Right cardiac atrium (tissue), 5 donors: ENCODE measurements at places on chromosomes 2 and 18. TPM values are rescaled to one million over a fixed set of nuclear protein-coding genes. Genes with fewer than 3 reads are reported as not detected.

DNA sequence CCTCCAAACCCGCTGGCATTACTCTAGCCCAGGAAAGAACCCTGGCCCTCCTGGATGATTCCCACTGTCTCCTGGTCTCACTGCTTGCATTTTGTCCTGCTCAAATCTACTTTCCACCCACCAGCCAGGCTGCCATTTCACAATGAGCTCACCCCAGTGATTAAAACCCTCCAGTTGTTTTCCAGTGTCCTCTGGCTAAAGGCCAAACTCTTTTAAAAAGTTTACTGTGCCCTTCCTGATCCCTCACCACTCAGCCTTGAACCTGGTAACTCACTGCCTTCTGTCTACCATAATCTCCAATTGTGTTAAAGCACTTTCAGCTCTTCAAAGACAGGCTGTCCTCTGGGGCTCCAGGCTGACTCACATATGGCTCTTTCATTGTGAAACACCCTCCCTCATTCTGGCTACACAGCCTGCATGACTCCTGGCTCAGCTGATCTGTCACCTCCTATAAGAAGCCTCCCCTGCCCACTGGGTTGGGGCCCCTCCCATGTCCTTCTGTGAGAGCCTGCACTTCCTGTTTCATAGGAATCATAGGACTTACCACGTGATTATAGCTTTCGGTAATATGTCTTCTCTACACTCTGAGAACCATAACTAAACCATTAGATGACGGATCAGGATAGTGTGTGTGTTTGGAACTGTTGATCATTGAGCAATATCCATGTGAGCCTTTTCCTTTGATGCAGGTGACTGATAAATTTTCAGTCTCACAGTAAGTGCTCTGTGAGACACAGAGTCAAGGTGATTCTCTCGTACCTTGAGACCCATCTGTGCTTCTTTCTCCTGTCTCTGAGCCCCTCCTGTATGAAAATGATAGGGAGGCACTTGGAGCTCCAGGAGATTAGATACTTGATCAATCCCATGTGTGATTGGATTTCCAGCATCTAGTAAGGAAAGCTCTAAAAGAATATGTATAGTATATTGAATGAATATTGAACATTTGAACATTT lies 590.8 kb upstream of the ID2 start:
- DNase-seq = peak; percentile 83

GRCh38 chr2:205372141-205372540 lies 310.2 kb upstream of the NRP2 start:
- no peak for DNase-seq

- no peak for DNase-seq
Measured at GRCh38 chr2:99261242-99261641, 5.8 kb upstream of the LYG2 start.

DNA sequence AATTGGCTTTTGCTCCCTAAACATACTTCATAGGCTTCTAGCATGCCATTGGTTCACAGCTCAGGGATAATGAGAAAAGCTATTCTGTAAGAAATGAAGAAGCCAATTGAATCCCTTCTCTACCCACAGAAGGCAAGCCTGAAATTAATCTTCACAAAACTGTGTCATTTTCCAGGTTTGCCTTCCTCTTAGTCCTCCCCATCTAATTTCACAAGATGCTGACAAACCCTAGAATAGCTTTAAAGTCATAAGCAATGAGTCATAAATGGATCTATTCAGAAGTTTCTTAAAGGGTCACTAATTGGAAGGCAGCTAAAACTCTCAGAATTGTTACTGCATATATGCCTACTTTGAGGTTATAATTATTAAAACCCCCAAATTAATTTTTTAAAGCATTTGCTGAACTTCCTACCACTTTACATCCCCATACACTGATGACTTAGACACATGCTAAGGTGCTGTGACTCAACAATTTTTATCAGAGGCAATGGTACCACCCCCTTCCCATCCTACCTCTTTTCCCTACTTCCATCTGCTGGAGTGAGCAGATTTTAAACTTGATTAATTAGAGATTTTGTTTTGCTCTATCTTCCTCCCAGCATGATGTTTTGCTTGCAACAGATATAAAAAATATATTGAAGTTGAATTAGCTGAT lies 51.3 kb upstream of the NABP1 start:
- no peak for DNase-seq

DNA sequence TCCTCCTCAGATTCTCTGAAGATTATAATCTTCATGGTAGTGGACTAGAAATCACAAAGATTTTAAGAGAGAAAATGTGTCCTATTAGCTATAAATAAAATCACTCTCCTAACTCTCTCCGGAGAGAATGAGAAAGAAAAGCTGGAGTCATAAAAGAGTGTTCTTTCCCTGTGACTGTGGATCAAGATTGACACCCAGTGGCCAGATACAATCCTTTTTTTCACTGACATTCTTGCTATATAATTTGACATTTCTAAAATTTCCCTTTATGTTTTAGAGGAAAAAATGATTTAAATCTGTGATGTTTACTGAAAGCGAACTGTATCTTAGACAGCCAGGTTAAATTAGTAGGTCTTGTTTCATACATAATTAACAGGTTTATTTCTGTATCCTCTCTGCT lies 35.4 kb upstream of the LRP2 start:
- no peak for DNase-seq

The LIMS3 gene
- total RNA-seq = 2.4 TPM

DNA sequence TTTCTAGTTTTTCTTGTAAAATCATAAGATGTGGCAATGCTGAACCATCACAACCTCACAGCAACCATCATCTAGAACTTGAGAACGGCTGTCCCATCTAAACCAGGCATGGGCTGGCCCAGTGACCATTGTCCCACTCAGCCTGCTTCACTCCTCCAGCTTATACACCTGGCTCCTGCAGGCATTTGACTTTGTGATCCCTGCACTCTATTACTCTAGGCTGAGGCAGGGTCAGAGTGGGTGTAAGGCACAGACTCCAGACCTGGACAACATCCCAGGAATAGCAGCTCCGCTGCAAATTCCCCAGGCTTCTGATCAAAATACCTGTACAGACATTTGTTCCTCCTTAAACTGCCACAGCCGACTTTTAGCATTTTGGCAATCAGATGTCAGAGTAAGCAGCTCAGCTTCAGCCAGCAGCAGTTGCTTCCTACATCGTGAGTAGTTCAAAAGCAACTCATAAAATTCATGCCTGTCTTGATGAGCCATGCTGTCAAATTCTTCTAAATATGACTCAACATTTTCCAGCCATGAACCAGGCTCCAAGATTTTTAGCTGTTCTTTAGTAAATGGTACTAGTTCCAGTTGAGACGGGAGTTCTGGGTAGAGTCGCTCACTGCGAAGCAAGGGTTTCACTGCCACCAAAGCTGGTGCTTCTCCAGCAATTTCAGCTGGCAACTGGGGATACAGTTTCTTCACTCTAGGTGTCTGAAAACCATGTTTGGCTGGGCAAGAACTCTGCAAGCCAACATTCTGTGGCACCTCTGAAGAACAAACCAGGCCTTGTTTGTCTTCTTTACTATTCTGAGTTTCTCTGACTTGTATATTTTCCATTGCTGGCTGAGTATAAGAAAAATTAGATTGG lies 12.8 kb downstream of the EPG5 start:
- no peak for DNase-seq

DNA sequence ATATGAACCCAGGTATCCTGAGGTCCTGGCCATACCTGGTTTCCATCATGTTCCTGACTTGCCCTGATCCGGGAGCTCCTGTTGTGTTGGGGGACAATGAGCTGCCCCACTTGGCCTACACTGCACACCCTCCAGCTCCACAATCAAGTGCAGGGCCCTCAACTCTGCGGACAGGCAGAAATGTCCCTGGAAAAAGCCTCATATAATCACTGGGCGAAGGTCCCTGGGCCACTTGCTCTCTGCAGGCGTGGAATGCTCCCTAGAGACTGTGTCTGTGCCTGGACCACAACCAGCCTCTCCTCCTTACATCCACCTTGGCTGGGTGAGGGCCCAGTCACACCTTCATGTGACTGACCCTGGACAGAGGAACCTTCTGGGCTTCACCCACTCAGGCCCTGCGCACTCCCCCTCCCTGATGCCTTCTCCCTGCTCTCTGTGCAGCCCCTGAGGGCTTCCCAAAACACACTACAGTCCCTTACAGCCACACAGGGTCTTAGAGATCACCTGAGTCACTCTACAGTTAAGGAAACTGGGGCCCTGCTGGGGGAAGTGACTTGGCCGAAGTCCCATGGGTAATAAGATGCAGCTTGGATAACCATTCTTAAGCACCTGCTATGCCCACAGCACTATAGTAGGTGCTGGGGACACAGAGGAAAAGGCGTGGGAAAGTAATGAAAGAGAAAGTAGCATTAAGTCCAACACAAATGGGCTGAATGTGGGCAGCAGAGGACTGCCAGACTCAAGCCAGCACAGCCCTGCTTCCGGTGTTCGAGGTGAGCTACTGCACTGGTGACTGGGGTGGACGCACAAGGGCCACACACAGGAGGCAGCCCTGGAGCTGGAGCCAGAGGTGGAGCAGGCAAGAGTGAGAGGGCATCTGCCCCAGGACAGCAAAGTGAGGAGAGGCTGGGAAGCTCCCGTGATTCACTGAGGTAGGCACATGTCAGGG lies 9.8 kb downstream of the BOLA3 start:
- DNase-seq = no peak

- no peak for DNase-seq
Measured at GRCh38 chr18:35868915-35869314, 103.6 kb upstream of the RMP24 start.

- no peak for DNase-seq
Measured at GRCh38 chr2:86037795-86038192, 67.9 kb downstream of the POLR1A start.

The LYPD6B gene
- total RNA-seq = not detected

The SRD5A2 gene
- not detected for total RNA-seq

DNA sequence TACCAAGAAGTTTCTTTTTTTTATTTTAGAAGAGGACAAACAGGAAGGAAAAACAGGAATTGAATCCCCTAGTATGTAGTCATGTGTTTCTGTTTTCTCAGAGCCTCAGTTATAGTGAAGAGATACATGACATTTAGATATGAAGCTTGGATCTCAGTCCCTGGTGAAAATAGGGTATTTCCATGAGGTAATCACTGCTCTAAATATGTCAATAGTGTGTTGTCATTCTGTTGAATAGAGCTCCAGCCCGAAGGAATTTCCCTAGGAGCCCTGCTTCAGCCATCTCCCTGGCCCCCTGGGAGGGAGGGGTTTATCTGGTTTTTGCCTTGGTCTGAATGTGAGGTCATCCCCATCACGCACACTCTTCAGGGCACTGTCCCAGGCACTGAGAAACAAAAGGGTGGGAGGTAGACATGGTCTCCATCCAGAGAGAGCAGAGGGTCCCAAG lies 47.1 kb upstream of the REL start:
- no peak for DNase-seq

DNA sequence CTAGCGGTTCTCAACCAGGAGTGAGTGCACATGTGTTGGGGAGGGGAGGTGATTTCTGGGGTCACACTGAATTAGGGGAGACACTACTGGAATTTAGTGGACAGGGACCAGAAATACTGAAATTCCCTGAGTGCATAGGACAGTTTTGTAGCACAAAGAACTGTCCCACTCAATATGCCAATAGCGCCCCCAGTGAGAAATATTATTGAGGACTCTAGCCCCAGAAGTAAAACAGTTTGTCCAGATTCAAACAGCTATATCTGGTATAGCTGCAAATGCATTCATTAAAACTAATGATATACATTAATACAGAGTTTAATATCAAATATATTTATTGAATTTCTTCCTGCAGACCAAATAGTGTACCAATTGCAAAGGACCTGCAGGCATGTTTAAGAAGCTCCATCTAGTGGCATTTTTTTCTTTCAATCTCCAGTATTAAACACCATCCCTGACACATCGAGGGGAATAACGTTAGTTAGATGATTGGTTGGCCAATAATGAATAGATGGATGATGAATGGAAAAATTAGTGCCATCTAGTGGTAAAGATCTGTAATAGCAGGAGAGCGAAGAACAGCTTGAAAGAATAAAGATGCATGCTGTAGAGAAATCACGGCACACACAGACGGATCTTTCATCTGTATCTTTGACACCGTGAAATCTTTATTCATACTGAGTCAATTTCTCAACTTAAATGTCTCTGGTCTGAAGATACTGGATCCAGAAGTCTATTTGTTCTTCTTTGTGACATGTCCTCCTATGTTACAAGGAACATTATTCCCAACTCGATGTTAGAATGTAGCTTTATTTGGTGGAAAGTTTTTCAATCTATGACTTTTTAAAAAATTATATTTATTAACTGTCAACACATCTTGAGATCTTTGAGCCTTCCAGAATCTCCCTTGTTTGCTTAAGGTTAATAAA lies 62.5 kb downstream of the DHRS9 start:
- no peak for DNase-seq

The ESPNL gene
- total RNA-seq = 0.57 TPM

The ADNP2 gene
- total RNA-seq = 13.6 TPM

GRCh38 chr2:136402281-136402680 lies 284.3 kb upstream of the CXCR4 start:
- no peak for DNase-seq

DNA sequence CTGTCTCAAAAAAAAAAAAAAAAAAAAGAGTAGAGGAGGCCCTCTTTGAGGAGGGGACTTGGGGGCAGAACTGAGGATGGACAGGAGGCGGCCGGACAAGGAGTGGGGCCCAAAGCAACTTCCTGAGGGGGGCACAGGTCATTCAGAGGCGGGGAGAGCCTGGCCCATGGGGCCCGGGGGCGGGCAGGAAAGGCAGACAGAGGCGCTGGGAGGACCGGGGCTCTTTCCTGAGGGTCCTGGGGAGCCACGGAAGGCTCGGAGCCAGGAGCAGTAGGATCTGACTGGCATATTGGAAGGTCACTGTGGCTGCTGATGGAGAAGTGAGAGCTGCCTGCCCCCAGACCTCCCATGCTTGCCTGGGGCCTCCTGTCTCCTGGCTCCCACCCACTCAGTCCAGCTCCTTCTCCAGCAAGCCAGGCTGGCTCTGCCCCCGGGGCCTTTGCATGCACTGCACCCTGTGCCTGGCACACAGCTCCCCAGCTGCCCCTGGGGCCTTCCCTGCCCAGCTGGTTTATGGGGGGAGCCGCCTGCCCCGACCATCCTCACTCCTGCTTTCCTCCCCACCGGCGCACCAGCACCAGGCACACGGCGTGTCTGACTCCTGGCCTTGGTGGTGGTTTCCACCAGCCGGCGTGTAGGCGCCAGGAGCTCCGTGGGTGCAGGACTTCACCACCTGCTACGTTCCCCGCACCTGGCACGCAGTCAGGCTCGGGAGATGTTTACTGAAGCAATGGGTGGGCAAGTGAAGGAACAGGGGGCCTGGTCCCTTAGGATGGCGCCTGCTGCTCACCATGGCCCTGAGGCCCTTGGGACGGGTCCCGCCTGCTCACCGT lies 5.6 kb downstream of the ESPNL start:
- DNase-seq = peak; percentile 37

DNA sequence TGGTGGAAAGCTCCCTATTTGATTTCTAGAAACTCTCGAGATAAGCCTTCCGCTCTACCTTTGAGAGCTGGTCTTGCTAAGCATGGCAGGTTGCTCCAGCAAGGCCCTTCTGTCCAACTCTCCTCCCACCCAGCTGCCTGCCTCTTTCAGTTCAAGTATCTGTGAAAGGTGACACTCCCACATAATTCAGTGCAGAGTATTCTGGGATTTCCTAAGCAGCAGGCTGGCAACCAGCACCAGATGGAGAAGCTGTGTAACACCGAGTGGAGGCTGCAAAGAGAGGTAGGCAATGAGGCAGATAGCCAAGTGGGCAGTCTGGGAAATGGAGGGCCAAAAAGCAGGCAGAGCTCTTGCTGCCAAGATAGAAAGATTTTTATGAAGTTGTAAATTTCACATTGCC lies 88.4 kb upstream of the CAVIN2 start:
- DNase-seq = no peak
